Right ventricle myocardium inferior (tissue), 1 donor: ENCODE measurements at places on chromosomes 16 and 17. TPM values are rescaled to one million over a fixed set of nuclear protein-coding genes. Genes with fewer than 3 reads are reported as not detected.

DNA sequence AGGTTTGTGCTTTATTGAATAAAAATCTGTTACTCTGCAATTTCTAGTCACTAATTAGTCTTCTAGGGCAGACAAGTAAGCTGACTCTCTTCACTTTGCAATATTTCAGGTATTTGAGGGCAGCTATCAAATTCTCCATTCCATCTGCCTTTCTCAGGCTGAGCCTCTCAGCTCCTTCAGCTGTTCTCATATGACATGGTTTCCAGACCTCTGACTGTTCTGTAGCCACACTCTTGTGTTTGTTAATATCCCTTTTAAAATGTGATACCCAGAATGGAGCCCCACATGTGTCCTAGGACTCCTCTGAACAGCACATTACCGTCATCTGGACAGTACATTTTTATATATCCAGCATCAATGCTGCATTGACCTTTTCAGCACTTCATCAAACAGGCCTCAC lies 46.1 kb upstream of the MTMR4 start:
- DNase-seq = no peak

GRCh38 chr16:30786936-30787612 lies at the start of gene ZNF629:
TSS of gene ZNF629 (minus strand) at chr16:30787205. CDS start at chr16:30784482, 2,723 bp downstream.
- no peak for DNase-seq

Gene LUC7L3
- 49.3 TPM for total RNA-seq

DNA sequence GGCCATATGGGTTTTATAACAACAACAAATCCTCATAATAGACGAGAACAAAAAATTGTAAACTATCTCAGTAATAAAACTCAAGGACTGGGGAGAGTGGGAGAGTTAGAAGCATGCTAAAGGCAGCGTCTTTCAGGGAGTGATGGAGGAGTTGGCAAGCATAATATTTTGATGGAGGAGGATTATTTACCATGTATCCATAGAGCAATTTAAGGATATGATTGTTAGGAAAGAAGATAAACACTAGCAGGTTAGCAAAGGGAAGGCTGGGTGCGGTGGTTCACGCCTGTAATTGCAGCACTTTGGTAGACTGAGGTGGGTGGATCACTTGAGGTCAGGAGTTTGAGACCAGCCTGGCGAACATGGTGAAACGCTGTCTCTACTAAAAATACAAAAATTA lies 27.8 kb downstream of the BCL7C start:
- DNase-seq = no peak

DNA sequence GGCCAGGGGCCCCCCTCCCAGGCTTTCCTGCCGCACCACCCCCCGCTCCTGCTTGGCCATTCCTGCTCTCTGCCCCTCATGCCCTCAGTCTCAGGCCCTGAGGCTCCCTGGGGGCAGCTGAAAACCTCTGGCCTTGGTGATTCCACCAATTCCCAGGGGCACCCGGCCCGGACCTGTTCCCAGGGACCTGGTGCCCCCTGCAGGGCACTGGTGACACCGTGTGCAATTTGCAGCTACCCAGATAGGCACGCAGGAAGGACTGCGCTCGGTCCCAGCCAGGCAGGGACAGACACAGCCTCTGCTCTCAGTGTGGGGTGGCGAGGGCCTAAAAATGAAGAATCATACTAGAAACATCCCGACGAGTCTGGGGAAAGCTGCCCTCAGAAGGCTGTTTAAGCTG lies 13.4 kb downstream of the WFDC1 start:
- no peak for DNase-seq

Gene TBC1D3E
- total RNA-seq = not detected

Gene MYO1C
- 196 TPM for total RNA-seq

Gene FMNL1
- 13.7 TPM for total RNA-seq

DNA sequence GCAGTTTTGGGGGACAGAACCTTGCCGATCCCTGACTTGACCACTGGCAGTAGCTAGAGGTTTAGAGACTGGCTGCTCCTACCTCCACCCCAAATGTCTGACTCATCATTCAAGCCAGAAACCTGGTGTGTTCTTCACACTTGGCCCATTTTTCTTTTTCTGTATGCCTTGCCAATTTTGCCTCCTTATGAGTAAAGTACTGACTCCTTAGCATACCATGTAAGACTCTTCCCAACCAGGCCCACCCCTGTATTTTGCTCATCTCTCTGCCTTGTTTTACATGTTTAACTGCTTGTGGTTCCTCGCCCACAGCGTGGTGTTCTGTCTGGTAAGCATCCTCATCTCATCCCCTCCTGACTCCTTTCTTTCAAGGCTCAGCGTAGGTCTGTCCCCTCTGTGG lies 37.9 kb downstream of the NUP88 start:
- no peak for DNase-seq

- DNase-seq = no peak
These were observed 11.4 kb upstream of the ARHGAP23 start for GRCh38 chr17:38416840-38417209.

Gene HSD3B7
- total RNA-seq = 7.0 TPM

GRCh38 chr16:14041164-14041563 lies 30.0 kb upstream of the MRTFB start:
- DNase-seq = no peak

DNA sequence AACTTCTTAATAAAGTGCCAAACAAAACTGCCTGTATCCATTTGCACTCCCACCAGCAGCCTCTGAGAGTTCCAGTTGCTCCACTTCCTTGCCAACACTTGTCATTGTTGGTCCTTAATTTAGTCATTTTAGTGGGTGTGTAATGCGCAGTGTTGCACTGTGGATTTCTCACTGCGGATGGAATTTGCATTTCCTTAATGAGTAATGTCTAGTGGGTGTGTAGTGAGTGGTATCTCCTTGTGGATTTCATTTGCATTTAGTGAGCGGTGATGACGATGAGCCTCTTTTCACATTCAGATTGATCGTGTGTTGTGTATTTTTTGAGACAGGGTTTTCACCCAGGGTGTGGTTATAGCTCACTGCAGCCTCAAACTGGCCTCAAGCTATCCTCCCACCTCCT lies 4.1 kb upstream of the MSLN start:
- no peak for DNase-seq

Gene SLC35B1
- total RNA-seq = 59.3 TPM

DNA sequence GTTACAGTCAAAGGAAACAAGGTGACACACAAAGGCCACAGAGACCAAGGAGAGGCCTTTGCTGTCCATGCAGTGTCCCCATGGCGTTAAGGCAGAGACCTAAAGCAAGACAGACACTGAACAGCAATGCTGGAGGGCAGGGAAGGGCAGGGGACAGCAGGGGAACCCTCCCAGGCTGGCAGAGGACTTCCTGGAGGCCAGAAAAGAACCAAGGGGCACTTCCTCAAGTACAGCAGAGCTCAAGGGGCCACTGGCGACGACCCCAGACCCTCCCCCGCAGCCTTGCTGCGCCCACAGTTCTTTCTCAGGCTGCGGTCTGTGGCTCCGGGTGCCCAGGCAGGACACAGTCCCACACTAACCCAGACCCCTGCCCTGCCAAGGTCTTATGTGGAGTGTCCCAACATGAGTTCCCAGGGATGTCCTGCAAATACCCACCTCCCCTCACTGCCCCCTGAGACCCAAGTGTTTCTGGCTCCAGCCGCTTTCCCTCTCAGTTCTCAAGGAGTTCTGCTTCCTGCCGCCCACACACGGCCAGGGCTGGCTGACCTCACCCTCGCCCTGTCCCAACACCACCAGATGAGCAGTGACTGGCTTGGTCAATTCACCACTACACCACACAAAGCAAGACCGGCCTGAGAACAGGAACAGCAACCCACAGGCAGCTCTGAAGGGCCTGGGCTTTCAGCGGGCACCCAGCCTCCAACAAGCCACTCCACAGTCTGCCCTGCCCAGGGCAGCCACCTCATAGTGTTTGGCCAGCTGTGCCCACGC lies 4.2 kb downstream of the CLCN7 start:
- no peak for DNase-seq

Gene HSPB9
- total RNA-seq = 0.11 TPM

Gene TEKT5
- not detected for total RNA-seq

DNA sequence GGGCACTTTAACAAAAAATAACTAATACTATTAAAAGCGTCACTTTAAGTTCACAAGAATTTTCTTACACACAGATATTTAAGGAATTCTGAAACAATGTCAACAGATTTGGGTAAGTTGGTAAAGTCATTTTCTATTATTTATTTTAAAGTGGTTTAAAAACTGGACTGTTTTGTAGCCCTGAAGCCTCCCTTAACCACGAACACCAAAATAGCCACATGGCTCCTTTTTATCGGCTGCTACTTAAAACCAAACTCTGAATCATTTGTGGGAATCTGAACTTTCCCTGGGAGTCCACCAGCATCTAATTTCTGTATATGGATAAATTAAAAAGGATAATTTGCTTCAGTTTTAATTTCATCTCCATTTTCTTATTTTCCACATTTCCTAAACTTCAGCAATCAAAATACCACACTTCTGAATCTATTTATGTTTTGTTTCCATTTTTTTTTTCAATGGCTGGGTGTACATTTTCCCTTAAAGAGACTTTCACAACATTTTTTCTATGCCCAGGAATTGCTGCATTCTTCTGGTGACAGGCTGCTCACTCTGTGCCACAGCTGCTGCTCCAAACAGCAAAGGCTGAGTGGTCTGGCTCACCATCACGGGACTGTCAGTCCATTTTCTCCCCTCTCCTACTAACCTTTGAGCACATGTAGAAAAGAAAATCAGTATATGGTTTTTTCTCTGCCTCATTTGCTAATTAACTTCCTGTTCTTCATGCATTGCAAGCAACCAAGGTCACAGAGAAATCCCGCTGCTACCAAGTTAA lies 255.5 kb upstream of the KCNJ16 start:
- DNase-seq = no peak

- no peak for DNase-seq
These were observed at the start of gene KRT222 for GRCh38 chr17:40664582-40665333. TSS of gene KRT222 (minus strand) at chr17:40665177. CDS start at chr17:40665099, 78 bp downstream.

DNA sequence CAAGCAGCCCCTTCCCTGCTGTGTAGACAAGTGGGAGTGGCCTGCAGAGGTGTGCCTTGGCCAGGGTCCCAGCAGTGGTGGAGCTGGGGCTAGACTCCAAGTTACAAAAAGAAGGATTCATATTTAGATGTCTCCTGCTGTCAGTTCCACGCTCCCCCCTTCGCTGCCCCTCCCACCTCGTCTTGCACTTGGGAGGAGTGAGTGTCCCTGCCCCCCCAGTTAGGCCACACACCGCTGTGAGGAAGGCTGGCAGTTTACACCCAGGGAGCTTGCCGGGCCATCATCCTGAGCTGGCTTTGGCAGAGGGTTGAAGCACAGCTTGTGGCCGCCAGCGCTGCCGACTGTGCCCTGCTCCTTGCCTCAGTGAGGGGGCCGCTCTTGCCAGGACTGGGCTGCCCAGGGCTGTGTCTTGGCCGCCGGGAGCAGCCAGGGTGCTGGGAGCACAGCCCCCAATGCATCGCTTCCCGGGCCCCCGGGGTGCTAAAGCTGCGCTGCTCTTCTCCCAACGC lies 44.3 kb downstream of the ELAC2 start:
- DNase-seq = no peak

DNA sequence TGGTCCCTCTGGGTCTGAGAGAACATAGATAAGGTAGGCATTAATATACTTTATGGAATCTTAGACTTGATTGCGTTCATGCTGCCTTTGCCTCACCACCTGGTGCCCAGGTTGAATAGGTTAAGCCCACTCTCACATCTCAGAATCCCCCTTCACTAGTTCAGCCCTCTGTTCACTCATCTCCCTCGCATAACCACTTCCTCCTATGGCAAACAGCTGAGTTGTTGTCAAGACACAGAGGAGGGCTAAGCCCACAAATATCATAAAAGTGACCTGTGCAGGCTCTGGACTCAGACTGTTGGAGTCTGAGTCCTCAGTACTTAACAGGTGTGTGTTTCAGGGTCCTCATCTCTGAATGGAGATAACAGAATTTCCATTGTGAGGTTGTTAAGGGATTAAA lies 55.7 kb downstream of the GOSR1 start:
- no peak for DNase-seq

Gene IRX3
- 38.8 TPM for total RNA-seq

Gene FKBP10
- 11.7 TPM for total RNA-seq

Gene APOBR
- 0.51 TPM for total RNA-seq

Gene CCDC92B
- total RNA-seq = 0.16 TPM

- no peak for DNase-seq
These were observed 1.9 kb downstream of the EPN3 start for GRCh38 chr17:50534222-50534978.

DNA sequence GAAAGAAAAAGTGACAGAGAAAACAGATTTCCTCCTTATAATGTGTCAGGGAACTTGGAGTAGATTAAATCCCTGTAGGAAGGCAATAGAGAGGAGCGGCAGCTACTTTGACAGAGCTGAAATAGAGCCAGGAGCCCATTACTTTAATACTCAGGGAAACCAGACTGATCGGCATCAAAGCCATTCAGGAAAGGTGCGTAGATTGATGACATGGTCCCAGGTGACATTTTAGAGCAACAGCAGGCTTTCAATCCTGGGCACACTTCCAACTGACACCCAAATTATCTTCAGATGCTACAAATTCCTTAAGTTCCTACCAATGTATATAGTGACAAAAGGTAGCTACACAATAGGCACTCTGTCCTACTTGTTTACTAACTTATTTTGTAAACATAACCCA lies 821.5 kb downstream of the CDH8 start:
- no peak for DNase-seq

DNA sequence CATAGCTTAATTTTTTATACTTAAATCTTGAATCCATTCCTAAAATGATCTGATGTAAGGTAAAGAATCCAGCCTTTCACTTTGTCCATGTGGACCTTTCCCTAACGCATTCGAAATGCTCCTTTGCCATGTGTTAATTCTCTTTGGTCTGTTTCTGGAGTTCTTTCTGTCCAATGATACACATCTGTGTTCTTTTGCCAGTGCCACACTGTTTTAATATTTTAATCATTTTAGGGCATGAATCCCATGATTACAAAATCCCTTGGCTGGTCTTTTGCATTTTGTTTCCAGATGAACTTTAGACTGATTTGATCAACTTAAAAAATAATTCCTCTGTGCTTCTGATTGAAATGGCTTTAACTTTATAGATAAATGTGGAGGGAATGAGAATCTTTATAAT lies 74.1 kb downstream of the NTN1 start:
- DNase-seq = no peak

Gene GFAP
- 3.7 TPM for total RNA-seq

- DNase-seq = no peak
These were observed 143.8 kb upstream of the CRHR1 start for GRCh38 chr17:45640141-45640850.
